Mucosa of descending colon (tissue), 3 donors: ENCODE measurements at places on chromosomes 1 and 21. TPM values are rescaled to one million over a fixed set of nuclear protein-coding genes. Genes with fewer than 3 reads are reported as not detected.

GRCh38 chr1:86798608-86799291 is 94.4 kb downstream of the SH3GLB1 start:
- DNase-seq, result no peak

GRCh38 chr1:175477786-175478185 is 265.6 kb downstream of the TNR start:
- DNase-seq, result no peak

Gene RPTN
- not detected for total RNA-seq

DNA sequence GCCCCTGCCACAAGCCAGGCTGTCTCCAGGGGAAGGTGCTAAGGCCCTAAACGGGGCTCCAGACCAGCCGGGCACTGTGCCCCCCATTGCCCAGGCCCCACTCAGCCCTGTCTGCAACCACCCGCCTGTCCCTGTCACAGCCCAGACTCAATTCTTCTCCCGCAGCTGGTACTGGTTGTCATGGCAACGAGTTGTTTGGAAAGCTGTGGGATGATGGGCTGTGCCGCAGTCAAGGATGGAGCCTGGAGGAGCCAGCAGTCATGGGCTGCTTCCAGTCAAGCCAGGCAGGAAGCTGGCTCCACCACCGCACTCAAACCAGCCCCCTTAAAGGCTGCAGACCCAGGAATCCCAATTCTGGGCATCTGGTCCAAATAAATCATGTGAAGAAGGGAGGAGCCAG is 4.2 kb downstream of the SPOCD1 start:
- no peak for DNase-seq

Gene SLC39A1
- 66.7 TPM for total RNA-seq

Gene G0S2
- total RNA-seq, result 9.0 TPM

GRCh38 chr1:121418369-121419049 is 233.7 kb downstream of the SRGAP2C start:
- no peak for DNase-seq
